Fibroblast of skin of back (primary cell): ENCODE measurements at places on chromosomes 12 and 14.

GRCh38 chr12:80129895-80130530 is 30.7 kb downstream of the OTOGL start:
- DNase-seq, result peak; percentile 54

DNA sequence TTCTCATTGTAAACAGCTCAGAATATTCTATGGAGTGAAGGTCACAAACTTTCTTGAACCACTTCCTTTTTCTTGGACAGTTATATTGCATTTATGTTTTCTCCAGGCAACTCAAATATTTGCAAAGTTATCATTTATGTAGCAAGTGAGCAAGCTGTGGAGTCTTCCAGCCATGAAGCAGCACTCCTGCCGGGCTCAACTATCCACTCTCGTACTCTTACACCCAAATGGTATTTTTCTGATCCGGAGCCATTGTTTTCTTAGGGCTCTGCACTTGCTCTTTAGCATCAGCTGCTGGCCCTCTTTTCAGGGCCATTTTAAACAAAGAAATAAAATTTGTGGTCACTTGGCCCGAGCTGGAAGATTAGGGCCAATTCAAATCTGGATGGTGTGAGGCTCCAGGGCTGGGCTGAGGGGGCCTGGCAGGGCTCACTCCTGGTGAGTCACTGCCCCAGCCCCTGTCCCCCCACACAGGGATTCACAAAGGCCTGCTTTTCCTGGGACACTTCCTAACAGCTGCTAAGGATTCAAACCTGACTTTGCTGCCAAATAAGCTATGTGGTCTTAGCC is 19.7 kb downstream of the SYNE3 start:
- DNase-seq, result peak; percentile 39

DNA sequence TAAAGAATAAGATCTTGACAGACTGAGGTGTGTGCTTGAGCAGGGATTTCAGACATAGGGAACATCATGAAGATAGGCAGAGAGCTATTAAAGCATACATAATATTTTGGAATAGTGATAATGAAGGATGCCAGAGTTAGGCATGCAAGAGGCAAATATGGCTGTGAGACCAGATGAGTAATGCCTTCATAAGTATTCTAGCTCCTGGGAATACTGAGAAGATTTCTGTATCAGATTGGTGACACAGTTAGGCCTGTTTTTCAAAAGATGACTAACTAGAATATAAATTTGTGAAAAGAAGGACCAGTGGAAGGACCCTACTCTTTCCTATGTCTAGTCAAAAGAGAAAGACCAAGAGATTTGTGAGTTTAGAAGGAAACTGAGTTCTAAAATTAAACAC is 108.8 kb downstream of the TXNDC16 start:
- DNase-seq, result peak; percentile 68

- no peak for DNase-seq
Measured at GRCh38 chr14:104895207-104895785, 29.4 kb upstream of the PLD4 start.

GRCh38 chr12:84313323-84313675 is 599.3 kb downstream of the SLC6A15 start:
- DNase-seq, result no peak

DNA sequence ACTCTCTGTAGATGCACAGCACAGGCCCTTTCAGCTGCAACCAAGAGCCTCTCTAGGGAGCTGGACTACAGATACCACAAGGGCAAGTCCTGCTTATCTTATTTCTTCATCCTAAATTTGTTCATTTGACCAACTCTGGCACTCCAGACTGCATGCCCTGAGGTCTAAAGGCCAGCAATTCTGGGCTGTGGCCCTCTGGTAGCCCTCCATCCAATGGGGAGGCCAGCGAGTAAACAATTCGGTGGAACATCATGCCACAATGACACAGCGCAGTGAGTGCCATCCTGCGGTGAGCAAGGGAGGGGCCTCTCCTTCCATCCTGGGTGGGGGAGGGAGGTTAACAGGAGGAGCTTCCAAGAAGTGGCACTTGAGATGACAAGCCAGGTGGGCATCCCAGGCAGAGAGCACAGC is 652 bp upstream of the SELPLG start:
- DNase-seq, result no peak

GRCh38 chr14:94773061-94773648 is 3.2 kb upstream of the GSC start:
- peak; percentile 9 for DNase-seq

DNA sequence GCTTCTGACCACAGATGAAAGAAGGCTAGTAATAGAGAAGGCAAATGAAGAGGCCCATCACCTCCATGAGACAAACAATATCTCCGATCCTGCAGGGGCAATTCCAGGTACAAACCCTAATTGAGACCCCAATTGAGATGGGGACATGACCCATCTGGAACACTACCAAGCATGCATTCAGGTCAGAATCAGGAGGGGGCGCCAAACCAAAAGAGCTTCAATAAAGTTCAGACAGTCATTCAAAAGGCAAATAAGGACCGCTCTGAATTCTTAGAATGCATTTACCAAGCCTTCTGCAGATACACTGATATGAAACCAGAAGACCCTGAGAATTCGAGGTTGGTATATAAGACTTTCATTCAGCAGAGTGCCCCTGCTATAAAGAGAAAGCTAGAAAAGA is 10.2 kb upstream of the EDDM3B start:
- DNase-seq, result no peak

DNA sequence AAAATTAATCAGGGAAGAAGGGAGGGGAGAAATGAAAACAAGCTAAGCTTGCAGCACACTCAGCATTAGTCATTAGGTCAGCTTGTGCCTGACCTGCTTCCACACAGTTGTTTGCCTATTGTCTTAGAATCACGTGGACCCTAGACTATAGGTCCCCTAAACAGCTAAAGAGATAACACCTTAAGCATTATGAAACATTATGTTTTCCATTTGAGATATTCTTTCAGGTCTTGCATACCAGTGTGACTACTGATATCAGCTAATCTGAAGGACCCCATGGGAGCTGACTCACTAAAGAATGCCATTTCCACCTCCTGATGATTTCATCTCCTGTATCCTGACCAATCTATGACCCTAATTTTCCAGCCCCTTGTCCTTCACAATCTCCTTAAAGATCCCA is 154.1 kb upstream of the FUT8 start:
- peak; percentile 81 for DNase-seq

DNA sequence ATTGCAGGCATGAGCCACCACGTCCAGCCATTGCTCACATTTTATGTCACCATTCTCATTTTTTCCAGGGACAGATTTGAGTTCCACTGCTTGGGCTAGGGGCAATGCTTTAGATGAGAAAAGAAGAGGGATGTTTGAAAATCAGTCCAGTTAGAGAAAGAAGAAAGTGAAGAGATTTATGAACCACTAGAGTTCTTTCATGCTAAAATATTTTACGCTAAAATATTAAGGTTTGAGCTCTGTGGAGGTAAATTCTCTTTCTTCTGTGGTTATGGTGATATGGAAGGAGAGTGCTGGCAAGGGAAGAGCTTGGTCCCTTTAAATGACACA is 21.5 kb downstream of the CFL2 start:
- DNase-seq, result no peak

GRCh38 chr12:56220611-56221231 is 1.0 kb downstream of the RNF41 start:
- DNase-seq, result peak; percentile 55

GRCh38 chr12:52027085-52027843 is 20.5 kb downstream of the TAMALIN start:
- DNase-seq, result no peak

DNA sequence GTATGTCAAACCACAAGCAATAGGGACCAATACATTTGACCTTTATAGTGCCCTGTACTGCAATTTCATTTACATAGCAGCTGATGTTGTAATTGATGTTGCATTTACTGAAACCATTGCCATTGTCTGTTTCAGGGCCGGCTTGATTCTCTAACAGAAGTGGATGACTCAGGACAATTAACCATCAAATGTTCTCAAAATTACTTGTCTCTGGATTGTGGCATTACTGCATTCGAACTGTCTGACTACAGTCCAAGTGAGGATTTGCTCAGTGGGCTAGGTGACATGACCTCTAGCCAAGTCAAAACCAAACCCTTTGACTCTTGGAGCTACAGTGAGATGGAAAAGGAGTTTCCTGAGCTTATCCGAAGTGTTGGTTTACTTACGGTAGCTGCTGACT is 216.0 kb downstream of the AKAP6 start:
- no peak for DNase-seq

GRCh38 chr14:103448097-103448496 is 62.9 kb downstream of the MARK3 start:
- DNase-seq, result peak; percentile 5
